ENCODE measurements at places on chromosomes 11 and 22.

DNA sequence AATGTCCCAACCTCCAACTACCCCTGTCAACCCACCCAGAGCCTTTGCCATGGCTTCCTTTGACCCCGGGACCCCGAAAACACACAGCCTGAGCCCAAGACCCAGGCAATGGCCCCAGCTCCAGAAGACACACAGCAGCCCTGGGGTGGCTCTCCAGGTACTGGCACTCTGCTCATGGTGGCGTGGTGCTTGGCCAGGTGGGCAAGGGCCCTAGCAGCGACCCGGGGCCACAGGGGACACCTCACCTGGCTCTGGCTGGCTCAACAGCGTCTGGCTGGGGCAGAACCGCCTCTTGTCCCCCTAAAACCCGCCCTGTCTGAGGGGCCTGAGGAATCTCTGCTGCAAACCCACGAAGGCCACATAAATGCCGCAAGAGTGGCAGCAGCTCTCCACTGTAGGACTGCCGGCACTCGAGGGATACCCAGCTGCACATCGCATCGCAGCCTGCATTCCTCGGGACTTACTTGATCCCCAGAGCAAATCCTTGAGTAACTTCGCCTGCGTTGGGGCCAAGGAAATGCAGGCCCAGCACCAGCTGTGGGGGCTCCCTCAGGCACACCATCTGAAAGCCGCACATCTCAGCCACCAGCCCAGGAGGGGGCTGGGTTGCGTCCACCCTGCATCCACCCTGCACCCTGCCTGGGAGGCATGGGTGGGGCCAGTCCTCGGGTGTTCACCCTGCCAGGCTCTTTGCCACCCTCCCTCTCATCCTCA is 23.1 kb upstream of the GNB1L start:
- no peak for DNase-seq

DNA sequence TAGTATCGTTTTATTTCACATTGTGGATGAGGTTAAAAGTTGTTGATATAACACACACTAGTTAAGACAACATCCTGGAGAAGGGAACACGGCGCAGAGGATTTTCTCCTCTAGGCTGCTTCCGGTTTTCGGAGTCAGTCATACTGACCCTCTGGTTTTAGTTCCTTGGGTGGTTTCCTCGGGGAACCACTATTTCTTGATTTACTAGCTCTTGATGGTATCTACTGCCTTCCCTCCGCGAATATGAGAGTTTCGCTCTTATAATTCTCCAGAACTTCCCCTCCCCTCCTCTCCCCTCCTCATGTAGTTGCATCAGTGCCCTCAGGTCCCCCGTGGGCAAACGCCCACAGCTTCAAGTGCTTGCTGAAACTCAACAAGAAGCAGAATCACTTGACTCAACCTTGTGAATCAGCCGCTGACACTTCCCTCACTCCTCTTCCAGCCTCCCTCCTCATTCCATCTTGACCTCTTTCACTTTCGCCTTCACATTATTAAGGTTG is 15.9 kb upstream of the APOBEC3A start:
- DNase-seq = peak; percentile 89

DNA sequence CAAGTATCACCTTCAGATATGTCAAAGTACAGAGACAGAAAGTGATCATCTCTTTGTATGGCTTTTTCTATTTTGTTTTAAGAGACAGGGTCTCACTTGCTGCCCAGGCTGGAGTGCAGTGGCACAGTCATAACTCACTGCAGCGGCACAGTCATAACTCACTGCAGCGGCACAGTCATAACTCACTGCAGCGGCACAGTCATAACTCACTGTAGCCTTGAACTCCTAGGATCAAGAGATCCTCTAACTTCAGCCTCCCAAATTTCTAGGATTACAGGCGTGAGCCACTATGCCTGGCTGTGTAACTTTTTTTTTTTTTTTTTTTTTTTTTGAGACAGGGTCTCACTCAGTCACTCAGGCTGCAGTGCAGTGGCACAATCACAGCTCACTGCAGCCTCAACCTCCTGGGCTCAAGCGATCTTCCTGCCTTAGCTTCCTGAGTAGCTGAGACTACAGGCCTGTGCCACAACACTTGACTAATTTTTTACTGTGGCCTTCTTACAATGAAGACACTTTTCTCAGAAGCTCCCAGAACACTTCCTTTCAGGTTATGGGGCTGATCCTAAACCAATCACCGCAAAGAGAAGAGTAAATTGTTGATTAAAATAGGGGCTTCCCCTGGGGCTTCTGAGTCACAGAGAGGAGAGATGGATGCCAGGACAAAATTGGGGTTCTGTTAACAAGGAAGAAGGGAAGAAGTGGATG is 9.0 kb upstream of the HIKESHI start:
- peak; percentile 85 for DNase-seq

GRCh38 chr11:124791626-124792341 is 8.4 kb downstream of the MSANTD2 start:
- no peak for DNase-seq

DNA sequence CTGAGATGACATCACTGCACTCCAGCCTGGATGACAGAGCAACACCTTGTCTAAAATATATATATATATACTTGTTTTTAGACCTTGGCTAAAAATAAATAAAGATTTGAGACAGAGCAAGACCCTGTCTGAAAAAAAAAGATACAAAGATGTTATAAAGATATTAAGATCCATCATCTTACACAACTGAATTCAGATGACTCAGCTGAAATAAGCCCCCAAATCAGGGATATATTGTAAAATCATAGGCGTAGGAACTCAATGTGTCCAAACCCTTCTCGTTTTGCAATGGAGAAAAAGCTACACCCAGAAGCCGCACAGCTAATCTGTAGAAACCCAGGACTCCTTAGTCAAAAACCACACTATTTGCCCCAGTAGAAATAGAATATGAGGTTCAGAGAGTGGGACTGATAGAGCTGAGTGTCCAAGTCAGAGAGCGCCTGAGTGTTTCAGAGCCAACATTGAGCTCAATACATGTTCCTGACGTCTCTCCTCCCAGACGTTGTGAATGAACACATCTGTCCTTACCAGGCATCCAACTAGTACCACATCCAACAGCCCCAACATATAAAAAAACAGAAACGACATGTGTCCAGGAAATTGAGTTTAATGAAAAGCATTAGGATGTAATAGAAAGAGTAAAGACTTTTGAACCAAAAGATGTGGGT is 207.9 kb upstream of the BLID start:
- DNase-seq = no peak

GRCh38 chr22:44448271-44448830 is 49.7 kb downstream of the RTL6 start:
- DNase-seq = no peak

GRCh38 chr11:45921561-45922424 is 663 bp upstream of the LARGE2 start:
- no peak for DNase-seq

DNA sequence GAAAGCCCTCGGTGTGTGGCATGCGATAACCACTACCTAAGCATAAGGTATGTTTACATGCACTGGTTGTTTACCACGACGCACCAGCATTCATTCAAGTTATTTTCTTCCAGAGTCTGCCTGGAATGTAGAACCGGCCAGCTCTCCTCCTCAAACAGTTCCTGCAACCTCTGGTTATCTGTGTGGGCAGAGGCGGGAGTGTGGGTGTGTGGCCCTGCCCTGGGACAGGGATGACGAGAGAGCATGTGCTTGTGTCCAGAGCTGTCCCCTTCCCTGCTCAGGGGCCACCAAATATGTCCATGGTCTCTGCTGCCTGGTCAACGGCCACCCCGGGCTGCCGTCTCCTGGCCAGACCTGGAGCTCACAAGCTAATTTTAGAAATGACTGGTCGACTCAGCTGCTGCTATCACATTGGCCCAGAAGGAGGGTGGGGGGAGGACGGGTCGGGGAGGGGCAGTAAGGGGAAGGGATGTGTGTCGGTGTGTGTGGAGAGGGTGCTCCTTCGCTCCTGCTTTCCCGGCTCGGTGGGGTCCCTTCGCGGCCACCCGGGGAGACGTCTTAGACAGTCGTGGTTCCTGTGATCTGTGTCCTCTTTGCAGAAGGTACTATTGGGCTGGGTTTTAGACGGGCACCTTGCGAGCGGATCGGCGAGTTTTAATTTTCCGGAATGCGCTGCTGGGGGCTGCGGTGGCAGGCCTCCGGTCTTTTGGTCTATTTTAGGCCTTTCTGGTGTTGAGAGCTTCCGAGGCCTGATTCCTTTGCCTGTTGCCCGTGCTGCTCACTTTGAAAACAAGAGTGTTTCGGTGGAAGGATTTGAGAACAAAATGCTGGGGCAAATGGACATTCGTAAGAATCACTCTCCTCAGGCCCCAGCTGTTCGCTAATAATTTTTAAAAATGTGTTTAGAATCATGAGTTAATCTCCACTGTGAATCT is at the start of gene MYO18B:
Gene MYO18B, plus strand, starts transcription at position 497 of the 935 bp plus-strand sequence. CDS start 18,905 bp downstream, outside the sequence.
- no peak for DNase-seq

- DNase-seq = no peak
Measured at GRCh38 chr11:62048100-62048499, 75.7 kb upstream of the INCENP start.

GRCh38 chr11:63915961-63916836 is 765 bp downstream of the RCOR2 start:
- DNase-seq = peak; percentile 56

- DNase-seq = no peak
Measured at GRCh38 chr11:58674609-58675008, 52.1 kb downstream of the CNTF start.

- DNase-seq = no peak
Measured at GRCh38 chr11:118047749-118048148, 29.1 kb upstream of the TMPRSS4 start.

GRCh38 chr11:47337229-47337924 is 15.1 kb downstream of the MYBPC3 start:
- no peak for DNase-seq

DNA sequence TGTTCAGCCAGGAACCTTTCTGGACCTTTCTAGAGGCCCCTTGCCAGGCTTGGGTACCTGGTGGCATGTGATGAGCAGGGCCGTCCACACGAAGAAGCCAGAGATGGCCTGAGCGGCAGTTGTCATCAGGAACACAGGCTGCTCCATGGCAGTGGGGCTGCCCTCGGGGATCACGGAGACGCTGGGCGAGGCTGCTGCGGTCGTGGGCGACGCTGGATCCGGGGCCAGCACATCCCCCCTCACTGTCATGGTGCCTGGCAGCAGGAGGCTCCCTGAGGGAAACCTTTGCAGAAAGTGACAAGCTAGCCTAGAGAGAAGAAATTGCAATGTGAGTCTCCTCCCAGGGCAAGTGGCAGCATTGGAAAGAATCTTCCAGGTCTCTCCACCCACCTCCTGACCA is 25.1 kb downstream of the TMEM184B start:
- no peak for DNase-seq

DNA sequence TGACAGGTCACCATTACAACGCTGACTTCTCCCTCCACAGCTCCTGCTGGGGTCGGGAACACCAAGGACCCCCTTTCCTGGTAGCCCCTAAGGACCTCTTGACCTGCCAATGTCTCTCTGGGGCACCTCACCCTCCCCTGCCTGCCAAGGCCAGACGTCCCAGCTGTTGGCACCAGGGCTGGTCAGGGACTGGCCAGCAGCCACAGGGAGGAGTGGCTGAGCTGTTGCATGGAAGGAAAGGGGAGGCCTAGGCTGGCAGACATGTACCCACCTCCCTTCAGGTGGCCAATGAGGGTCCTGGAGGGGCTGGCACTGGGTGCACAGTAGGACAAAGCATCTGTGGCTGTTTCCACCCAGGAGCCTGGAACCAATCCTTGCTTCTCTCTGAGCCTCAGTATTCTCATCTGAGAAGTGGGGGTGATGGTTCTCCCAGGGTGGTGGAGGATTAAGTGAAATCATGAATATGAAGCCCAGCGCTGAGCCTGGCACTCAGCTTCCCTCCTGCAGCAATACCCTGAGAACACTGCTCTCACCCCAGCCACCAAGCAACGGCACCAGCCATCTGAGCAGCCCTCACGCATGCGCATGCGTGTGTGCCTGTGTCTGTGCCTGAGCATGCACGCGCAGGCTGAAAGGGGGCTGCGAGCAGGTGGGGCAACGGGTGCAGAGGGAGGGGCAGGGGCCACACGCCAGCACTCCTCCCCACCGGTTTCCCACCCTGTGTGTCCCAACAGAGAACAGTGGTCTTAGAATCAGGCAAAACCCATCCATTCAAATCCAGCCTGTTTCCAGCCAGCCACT is 5.9 kb downstream of the KCNJ4 start:
- no peak for DNase-seq

GRCh38 chr11:108873310-108873709 is 208.4 kb downstream of the DDX10 start:
- DNase-seq = no peak

DNA sequence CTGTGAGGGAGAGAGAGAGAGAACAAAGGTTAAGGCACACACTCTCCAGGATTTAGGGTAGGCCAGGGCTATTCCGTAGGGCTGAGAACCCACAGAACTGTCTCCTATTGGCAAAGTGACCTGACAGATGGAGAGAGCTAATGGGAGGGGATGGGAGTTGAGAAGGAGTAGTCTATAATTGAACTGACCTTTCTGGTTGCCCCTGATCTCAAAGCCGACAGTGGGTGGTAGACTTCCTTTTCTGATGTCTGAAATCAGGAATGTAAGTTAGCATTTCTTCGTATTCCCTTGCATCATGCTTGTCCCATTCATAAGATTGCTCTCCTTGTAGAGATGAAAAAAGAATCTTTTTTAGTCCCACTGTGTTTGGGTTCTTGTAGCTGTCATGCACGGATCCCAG is 210.1 kb downstream of the NTM start:
- no peak for DNase-seq

DNA sequence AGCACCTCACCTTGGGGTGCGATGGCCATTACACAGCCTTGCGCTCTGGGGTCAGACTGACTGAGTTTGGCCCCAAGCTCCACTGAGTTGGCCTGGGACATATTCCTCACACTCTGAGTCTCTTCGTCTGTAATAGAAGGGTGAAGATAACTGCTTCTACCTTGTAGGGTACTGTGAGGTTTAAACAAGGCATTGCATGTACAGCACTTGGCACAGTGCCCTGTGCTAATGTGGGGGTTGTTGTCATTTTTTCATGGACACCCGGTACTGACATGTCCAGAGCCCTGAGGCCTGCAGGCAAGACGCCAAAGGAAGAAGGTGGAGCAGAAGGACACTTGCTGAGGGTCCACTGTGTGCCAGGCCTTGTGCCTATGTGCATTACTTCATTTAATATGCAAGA is 50.7 kb downstream of the OTOG start:
- peak; percentile 5 for DNase-seq

DNA sequence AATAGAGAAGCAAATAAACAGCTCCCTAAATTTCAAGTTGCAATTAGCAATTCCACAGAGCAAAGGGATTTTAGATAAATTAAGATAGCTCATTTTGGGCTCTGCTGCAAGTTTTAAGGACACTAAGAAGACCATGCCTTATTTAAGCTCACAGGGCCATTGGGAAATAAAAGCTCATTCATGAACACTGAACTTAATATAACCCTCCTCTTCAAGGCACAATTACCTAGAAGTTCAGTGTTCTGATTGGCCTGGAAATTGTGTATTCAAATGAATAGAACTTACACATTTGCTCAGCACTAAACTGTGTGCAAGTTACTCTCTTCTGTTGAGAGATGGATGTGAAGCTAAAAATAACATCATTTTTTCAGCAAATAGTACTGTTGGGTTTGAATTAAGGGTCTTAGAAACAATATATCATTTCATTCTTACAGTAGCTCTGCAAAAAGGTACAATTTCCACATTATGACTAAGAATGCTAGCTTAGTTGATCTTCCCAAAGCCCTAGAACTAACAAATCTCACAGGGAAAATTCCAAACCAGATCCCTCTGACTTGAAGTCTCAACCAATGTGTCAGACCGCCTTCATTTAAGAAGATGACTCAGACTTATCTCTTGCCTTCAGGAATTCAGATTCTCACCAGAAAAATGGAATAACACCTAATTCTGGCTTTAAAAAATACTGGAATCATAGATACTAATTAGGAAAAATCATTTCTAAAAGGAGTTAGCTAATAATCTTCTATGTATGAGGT is 87.4 kb upstream of the LRRC55 start:
- DNase-seq = no peak

GRCh38 chr11:39365809-39366436 is 2093.5 kb downstream of the LRRC4C start:
- no peak for DNase-seq
